Activated T-cell treated with anti-CD3 and anti-CD28 coated beads, Interleukin-2, amount 50 U/mL, for 4 hours (primary cell): ENCODE measurements at places on chromosomes 5 and 9. TPM values are rescaled to one million over a fixed set of nuclear protein-coding genes. Genes with fewer than 3 reads are reported as not detected.

- DNase-seq, result no peak
Measured at GRCh38 chr5:32319926-32320543, 7.3 kb upstream of the MTMR12 start.

Gene ARHGEF37
- total RNA-seq, result 0.53 TPM

DNA sequence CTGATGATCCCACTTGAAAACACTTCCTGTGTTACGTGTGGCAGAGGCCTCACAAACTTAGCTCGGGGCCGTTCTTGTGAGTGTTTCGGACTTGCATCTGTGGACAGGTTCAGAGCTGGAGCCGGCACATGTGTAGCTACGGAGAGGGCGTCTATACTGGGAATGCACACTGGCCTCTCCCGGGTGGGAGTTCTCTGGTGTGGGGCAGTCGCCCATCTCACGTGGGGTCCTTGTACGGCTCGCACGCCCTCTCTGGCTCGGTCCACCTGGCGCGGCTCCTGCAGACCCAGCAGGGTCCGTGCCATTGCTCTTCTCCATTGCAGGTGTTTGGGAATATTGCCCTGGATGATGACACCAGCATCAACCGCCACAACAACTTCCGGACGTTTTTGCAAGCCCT is 197.9 kb downstream of the CACNA1B start:
- no peak for DNase-seq

- no peak for DNase-seq
Measured at GRCh38 chr9:739362-739761, 102.1 kb upstream of the DMRT1 start.

Gene MSMP
- total RNA-seq, result 0.86 TPM

DNA sequence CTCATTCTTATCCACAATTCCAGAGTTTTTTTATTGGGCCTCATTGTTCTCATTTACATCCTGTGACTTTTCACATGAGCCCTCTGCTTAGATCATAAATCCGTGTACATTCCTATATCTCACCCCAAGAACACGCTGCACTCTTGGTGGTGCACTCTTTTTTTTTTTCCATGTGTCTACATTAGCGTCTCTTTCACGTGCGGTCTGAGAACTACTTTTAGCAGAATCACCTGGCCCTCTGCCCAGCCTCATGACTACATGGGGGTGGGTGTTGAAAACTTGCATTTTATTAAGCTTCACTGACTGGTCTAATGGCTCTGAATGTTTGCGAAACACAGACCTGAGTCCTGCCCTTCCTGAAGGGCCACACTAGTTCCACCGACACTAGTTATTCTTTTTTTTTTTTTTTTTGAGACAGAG is 18.6 kb downstream of the C9orf57 start:
- DNase-seq, result no peak

- no peak for DNase-seq
Measured at GRCh38 chr5:119470851-119471451, 18.7 kb downstream of the HSD17B4 start.

DNA sequence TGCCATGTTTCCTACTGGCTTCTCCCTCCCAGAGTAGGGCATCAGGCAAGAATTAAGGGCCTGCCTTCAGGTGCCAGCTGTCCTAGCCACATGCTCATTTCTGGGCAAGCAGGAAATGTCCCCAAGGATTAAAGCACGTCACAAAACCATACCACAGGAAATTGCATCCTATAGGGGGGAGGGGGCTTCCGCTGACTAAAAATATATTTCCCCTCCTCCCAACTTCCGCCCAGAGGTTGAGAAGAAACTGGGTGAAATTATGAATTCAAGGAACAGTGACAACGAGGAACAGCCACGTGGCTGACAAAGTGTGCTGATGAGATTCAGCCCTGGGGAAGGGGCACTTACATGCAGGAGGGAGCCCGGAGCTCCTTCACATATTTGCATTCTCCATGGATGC is 4.1 kb downstream of the HBEGF start:
- DNase-seq, result no peak

Gene CEP72
- total RNA-seq, result 20.4 TPM

DNA sequence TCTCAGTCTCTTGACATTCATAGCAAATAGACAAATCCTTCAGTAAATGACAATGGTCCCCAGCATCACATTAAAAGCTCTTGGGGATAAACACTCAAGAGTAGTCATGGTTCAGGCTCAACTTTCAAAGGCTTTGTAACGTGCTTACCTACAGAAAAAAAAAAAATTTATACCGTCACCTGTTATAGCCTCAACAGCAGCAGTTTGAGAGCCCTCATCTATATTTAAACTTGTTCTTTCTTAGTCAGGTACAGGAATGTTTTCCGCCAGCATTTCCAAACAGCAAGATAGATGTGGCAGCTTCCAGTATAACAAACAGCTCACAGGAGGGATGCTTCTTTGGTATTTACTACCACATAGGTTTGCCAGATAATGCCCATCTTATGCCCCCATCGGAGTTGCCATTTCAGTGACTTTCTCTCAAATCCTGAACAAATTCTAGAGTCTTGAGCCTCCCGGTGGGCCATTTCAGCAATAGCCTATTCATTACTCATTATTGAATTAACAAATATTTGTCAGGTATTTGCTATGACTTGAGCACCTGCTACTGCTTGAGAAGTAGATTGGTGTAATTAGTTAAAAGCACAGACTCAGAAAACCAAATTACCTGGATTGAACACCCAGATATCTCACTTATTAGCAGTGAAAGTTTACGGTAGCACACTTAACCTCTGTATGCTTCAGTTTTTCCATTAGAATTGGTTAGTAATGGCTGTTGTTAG is 470.0 kb downstream of the EBF1 start:
- DNase-seq, result no peak

Gene PCA3
- total RNA-seq, result not detected

GRCh38 chr5:116038817-116039216 is 6.5 kb downstream of the ARL14EPL start:
- no peak for DNase-seq

GRCh38 chr5:64190562-64191306 is 25.1 kb downstream of the RNF180 start:
- DNase-seq, result no peak

Gene LCN1
- total RNA-seq, result not detected

Gene TGFBI
- 0.82 TPM for total RNA-seq

DNA sequence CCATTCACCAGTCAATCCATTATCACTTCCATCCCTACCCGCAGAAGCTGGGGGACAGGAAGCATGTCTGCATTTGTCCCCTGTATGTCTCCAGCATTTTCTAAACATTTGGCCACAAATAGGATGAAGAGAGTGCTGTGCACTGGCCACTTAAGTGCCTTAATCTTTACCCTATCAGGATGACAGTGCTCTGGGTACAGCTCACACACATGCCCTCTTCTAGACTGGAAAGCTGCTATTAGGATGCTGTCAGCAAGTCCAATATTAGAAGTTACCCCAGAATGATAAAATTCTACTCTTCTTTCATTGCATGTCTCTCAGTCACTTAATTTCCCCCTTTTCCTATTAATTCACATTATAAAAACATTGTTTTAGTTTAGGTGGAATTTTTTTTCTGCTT is 168.4 kb downstream of the RASEF start:
- no peak for DNase-seq
